ENCODE measurements at places on chromosomes 1 and 21.

- DNase-seq, result no peak
These were observed 80.4 kb downstream of the ADARB1 start for GRCh38 chr21:45154511-45155508.

DNA sequence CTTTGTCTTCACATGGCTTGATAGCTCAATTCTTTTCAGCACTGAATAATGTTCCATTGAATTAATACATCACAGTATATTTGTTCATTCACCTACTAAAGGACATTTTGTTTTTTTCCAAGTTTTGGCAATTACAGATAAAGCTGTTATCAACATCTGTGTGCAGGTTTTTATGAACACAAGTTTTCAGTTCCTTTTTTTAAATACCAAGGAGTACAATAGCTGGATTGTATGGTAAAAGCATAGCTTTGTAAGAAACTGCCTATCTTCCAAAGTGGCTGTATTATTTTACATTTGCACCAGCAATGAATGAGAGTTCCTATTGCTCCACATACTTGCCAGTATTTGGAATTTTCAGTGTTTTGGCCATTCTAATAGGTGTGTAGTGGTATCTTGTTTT is 4.8 kb upstream of the MCOLN2 start:
- DNase-seq, result no peak

DNA sequence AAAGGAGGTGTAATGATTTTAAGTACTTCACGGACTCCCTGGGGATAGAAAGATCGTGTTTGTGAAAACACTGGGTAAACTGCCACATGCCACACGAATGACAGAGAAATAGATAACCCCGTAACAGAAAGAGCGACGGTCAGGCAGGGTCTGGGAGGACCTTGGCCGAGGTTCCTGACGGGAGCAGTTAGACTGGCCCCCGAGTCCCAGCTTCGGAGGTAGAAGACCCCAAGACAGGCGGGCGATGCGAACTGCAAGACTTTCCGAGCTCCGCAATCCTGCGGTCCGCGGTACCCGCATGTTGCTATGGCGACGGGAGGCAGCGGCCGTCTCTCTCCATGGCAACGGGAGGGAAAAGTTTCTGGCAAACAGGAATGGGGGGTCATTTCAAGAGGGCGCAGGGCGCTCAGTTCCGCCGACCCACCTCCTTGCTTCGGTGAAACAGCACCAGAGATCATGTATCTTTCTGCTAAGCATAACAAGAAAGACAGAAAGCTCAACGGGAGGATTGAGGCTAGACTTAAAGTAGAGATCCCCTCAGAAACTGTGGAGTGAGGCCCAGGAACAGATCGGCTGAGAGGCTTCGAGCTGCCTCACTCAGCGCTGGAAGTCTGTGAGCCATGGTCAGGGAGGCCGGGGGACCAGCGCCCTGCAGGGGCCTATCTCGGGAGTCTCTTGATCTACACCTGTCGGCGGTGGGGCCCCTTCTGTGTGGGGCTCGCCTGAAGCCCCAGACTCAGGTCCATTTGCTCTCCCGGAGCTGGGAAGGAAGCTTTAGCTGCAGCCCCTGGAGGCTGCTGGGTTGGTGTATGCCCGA is 685 bp upstream of the SYT6 start:
- no peak for DNase-seq

DNA sequence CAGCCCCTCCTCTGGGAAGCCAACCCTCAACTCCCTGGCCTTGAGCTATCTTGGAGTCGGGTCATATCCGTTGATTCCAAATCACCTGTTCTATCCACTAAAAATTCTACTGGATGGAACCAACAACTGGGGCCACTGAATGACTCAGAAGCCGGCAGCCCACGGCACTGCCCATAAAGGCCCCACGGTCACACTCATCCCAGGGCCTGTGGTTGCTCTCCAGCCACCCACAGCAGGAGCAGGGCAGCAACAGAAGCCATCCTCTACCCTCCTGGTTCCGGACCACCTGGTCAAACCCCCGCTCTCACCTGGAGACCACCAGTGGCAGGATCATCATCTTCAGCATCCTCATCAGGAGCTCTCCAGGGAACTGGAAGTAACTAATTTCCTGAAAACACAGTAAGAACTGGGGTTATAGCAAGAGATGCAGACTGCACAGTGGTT is 8.4 kb downstream of the SLC1A7 start:
- DNase-seq, result no peak

DNA sequence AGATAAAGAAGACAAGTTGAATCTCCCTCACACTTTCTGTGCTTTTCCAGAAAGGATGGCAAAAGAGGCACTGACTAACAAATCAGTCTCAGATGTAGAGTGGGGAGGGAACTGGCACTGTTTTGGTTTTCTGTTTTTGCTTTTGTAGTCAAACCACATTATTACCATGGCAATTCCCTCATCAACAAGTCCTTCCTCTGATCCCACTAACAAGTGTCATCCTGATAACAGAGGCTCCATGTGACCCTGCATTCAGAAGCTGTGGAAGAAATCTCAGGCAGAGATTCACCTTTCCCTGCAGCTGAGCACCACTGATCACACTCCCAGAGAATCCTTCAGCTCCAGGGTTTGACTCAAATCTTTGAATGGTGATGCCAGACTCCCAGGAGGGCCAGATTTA is 203.4 kb downstream of the TNR start:
- DNase-seq, result no peak

DNA sequence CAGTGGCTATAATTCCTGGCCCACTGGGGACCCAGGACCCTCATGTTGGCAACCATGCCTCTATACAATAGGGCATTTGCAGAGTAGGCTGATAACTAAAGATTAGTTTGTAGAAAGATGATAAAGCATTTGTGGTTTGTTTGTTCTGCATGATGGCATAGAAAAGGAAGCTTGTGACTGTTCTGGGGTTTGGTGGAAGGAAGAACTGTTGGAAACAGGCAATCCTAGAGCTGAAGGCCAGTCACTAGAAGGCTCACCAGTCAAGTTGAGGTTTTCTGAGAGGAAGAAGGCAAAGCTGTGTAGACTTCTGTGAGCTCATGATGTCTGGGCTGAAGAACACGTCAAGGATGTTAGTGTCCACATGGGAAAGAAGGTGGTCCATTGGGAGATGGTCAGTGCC is 140.3 kb upstream of the VANGL1 start:
- no peak for DNase-seq

DNA sequence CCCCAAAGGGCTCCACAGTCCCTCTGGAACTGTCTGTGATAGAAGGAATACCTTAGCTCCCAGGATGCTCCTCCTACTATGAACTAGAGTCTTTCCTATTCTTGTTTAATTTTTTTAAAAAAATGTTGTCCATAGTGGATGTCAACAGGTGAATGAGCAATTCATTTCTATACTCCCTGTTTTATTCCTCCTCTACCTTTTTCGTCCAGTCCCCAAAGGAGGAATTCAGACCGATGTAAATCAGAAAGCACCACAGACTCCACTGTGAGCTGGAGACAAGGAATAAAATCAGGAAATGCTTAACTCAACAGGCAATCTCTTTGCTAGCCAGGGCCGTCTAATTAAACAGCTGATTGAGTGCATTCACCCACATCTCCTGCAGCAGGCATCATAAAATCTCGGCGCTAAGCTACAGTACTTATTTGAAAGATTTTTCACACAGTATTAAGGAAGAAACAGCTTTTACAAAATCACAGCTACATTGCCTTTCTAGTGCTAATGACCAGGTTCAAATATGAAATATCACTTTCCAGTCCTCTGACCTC is 381.6 kb downstream of the SIPA1L2 start:
- no peak for DNase-seq

DNA sequence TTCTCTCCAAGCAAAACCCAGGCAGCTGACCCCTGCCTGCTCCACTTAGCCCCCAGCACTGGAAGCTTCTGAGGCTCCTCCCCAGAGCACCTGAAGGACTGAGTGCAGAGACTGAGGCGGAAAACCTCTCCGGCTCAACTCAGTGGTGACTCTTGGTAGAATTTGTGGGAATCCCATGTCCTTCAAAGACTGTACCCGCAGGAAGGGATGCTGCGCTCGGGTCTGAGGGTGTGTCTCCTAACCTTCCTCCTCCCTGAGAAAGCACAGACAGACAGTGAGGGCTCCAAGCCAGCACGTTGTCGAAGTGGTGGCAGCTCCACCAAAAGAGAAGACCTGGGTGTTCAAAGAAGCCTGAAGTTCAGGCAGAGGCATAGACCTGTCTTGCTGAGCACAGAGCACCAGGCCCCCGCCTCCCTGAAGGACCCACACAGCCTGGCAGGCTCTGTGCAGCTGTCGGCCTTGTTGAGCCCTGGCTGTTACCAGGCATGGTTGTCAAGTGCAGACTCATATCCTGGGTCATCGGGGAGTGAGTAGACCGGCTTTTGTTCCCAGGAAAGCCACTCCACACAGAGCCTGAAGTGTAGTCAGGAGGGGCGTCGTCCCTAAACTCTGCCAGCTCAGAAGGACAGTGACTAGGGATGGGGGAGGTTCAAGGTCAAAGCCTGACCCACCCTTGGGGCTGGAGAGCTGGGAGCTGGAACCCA is 36.7 kb downstream of the CSMD2 start:
- DNase-seq, result no peak

All from stimulated activated CD4-positive, alpha-beta T cell treated with anti-CD3 and anti-CD28 coated beads, Interleukin-4, amount 100 ng/mL, for 1 hour (primary cell).